ENCODE measurements at places on chromosomes 6 and 20.

DNA sequence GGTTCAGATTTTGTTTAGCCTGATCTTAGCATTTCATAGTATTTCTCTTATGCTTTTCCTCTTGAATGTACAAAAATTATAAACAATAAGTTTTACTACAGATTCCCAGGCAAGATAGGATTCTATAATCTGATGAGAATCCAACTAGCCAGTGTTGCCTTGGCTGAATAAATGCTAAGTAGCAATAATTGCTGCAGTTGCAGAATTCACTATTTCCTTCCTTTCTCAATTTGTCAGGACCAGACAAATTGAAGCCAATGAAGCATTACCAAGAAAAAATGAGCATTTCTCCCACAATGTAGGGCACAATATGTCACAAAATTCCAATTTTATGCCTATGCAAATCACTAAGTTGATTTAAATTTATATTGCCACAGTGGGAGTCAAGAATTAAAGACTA lies 260.2 kb downstream of the KIF16B start:
- DNase-seq = no peak

DNA sequence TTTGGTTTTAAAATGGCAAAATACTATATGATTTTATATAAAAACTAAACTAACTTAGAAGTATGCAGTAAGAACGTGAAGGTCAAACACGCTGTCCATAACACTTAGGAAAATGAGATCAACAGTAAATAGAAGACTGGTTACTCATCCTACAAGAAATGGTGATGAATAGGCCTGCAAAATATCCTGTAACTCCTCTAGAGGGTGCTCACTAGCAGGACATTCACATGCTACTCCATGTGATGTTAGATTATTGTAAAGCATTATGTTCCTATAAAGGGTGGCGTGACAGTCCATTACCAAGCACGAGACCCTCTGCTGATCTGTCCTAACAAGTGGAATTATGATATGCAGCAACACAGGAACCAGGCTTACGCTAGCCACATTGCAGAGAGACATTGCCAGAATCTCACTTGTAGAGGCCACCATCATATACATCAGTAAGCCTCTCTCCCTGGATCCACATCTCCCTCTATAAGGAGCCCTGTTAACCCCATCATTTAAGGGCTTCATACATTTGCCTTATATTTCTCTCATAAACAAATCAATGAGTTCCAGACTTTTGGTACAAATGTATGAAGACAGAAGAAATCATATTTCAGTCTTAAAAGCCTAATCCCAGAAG lies 18.0 kb upstream of the DEFB129 start:
- DNase-seq = peak; percentile 69

DNA sequence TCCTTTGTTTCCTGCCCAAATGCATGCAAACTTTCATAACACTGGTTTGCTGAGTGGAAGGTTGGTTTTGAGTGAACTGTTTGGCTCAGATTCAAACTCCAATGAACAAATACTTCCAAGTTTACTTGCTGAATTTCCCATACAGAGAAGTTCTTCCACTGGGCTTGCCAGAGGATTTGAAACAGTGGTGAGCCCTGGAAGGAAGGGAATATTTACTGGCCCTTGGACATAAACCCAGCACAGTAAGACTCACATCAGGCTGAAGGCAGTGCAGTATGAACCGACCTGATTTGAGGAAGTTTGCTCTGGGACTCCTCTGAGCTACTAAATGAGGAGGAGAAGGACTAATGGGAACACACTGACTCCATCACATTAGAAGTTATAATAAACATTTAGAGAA lies 3.8 kb downstream of the TRAF3IP2 start:
- no peak for DNase-seq

GRCh38 chr20:4326195-4327065 lies 311.1 kb upstream of the RNF24 start:
- peak; percentile 87 for DNase-seq

- DNase-seq = no peak
These were observed 190.8 kb downstream of the DLL1 start for GRCh38 chr6:170100046-170100445.

DNA sequence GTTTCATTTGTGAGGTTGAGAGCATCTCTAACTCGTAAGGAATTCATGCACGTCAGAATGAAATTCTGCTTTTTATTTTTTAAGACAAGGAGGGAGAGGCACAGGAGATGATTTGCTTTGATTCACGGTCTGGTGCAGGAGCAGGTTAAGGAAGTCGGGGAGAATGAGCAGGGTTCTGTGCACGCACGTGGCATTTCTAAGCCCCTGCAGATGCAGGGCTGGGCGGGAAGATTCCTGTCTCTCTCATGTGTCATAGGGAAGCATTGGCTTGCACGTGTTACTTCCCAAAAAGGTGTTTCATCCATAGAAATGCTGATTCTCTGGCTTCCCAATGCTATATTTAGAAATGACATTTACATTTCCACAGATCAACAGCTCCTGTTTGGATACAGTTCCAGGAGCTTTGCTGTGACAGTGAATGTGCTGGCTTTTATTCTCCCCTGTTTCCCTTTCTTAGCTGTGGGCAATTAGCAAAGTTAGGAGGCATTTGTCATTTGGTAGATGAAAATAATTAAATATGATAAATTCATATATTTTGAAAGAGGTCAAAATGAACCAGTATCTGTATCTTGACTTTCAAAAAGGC lies 119.7 kb upstream of the ZFP64 start:
- DNase-seq = no peak

DNA sequence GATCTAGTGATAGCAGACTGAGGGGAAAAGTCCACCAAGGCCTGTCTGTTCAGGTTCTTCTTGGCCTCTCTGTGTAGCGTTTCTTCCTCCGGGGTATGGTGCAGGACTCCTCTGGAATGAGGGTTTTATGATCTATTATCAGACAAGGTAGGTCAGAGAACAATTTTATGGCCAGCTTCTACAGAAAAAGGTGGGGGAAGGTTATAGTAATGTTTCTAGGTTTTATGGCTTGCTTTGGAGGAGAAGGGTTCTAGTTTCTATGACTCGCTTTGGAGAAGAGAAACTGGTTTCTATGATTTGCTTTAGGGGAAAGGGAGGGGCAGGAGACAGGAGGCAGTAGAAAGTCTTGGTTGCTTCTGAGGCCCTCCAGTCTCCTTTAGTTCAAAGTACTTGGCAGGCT lies 144.8 kb upstream of the LAMA2 start:
- DNase-seq = peak; percentile 44

- no peak for DNase-seq
These were observed 42.0 kb upstream of the LY86 start for GRCh38 chr6:6546318-6547109.

Data from foreskin keratinocyte (primary cell).